NCI-H526 treated with DMSO at 0.1 percent for 48 hours (cell line): ENCODE measurements at places on chromosomes 6 and 20.

- DNase-seq: no peak
These were observed 299.3 kb downstream of the HIVEP2 start for GRCh38 chr6:142645663-142646062.

DNA sequence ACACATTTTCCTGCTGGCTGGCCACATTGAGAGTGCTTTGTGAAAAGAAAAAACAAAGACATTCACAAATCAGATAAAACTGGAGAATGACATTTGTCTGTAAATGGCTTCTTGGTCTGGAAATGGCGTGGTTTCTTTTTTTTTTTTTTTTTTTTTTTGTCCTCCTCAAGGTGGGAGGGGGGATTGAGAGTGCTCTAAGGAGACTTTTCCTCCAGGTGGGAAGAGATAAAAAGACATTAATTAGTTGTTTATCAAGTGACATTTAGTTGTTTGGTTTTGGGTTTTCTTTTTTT is 40.4 kb downstream of the GNAS start:
- no peak for DNase-seq

DNA sequence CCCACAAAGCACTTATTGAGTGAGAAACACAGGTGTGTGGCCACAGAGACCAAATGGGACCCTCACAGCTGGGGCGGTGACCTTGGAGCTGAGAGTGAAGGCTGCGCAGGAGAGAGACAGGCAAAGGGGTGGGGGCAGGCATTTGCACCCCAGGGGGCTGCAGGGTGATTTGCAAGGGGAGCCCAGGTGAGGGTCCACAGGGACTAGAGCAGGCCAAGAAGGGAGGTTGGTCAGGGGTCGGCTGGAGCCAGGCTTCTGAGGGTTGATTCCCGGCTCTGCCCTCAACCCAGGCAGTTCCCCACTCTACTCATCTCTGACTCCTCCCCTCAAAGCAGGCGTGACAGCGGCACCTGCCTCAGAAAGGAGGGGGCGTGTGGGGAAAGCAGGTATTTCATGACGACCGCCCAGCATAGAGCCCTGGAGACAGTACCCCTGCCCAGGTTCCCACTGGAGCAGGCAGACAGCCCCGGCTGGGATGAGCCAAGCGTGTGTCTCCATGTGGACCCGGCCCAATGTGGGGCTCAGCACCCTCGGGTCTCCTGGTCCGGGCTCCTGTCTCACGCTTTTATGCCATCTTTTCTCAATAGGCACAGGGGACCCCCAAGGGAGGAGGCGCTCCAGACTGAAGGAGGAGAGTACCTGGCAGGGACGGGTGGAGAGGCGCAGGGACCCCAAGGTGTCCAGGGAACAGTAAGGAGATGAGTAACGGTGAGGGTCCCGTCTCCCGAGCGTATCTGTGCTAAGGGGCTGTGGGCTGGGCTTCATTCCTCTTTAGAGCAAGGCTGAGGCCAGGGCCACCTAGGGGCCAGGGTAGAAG is 3.1 kb upstream of the MRGBP start:
- DNase-seq: no peak

DNA sequence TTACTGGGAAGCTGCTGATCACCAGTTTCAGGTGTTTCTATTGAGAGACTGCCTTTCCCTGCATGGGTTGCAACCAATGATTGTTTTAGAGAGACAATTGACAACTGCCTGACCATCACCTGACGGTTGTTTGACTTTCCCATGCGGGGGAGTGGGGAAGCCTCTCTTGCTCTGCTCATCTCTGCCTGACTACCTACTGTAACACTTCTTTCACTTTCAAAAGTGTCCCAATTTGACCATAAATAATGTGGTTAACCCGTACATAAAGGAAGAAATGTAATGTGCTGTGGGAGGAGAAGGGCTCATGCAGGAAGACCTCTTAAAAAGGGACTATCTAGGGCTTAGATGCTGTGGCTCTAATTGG is 122.1 kb upstream of the PHACTR1 start:
- DNase-seq: no peak

DNA sequence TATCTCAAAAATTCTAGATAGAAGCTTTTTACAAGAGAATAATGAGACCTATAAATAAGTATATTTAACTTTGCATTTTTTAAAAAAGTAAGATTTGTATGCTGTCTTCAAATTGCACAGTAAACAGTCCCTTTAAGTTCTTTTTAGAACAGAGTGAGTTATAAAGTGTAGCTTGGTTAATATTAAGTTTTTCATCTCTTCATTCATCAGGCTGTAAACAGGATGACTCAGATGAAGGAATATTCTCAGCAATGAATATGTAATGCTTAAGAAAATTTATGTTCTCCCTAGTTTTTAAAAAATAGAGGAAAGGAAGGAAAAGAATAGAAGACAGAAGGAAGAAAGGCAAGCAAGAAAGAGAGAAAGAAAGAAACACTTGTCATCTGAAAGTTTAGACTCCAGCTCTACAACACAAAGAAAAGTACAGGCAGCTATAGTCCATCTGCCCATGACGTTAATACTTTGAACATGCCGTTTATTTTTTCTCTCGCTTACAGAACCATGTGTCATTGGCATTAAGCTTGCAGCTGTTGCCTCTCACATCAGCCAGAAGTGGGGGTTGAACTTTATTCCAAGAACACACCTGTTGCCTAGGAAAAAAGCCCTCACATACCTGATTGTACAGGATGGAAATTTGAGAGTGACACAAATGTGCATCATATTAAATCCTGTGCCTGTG is 36.1 kb downstream of the CAP2 start:
- DNase-seq: no peak

DNA sequence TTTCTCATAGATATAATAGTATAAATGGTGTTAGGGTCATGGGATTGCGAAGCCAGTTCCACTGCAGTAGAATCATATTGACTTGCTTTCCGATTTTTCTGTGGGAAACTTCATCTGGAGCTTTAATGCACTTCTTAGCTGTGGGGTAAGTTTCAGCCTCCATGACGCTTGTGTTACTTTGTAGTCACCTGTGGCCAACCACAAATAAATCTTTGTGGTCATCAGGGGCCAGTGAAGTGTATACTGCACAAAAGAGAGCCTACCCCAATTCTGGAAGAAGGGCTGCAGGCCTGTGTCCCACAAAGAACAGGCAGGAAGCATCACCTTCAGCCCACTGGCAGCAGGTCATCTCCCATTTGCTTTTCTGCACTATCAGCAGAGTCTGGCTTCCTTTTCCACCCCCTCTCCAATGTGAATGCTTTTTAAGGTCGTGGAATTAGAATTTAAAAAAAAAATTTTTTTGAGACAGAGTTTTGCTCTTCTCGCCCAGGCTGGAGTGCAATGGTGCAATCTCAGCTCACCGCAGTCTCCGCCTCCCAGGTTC is 32.0 kb downstream of the MTHFD1L start:
- no peak for DNase-seq

GRCh38 chr20:41179961-41180360 is 42.6 kb downstream of the PLCG1 start:
- DNase-seq: no peak

DNA sequence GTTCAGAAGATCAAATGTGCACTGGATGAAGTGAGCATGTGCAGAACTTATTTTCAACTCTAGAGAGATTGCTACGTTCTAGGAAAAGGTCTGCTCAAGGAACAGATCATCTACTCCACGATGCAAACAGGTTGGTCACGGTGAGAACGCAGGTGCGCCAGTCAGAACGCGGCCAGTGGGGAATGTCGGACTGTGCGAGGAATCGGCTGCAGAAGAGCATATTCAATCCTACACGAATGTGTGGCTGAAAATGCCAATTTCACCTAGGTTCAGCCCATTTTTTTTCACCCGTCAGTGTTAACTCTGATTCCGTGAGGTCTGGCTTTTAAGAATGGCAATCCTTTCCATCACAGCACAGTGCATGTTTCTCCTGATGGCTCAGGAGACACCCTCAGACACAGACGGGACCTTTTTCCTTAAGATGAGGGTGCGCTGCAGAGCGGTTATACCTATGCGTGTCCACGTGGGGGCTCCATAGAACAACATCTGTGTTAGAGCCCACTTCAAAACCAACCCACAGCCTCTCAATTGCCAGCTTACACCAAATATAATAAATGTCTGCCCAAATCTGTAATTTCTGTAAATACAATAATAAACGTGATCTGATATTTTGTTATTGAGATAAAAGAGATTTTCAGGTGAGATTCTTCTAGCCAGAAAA is 250.4 kb downstream of the FOXA2 start:
- DNase-seq: peak; percentile 75

- DNase-seq: no peak
These were observed 50.5 kb downstream of the EYA4 start for GRCh38 chr6:133291671-133292070.

DNA sequence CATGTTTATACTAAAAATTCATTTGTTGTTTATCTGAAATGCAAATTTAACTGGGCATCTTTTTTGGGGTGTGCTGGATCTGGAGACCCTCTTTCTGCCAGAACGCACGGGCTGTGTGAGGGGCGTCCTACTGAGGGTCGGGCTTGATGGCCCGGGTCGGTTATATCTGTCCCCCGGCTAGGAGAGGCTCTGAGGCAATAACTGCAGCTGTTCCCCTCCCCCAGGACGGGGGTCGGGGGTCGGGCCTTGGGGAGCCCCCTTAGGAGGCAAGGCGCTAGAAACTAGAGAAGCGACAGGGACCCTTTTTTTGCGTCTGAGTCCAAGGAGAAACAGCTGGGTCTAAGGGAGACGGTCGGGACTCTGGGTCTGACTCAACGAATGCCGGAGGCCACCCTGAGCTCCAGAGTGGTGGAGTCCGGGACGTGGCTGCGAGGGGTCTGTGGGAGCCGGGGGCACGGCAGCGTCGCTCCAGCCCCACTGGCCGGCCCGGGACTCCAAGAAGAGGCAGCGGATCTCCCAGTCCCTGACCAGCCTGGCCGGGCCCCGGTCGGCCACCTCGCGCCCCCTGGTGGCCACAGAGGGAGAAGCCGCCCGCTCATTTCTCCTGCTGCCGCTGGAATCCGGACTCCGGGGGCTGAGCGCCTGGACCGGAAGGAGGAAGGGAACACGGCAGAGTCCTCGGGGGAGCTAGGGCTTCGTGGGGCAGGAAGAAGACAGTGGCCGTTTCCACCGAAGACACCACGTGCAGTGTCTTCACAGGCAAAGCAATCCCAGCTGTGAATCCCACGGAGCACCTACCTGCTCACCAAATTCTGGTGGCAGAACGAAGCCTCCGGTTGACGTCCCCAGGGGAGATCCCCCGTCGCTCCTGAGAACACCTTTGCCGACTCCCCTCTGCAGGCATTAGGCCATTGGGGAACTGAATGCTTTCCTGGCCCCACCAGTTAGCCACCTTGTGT is 24.0 kb upstream of the SCML4 start:
- peak; percentile 57 for DNase-seq

GRCh38 chr6:111844921-111845320 is 28.3 kb downstream of the FYN start:
- no peak for DNase-seq

DNA sequence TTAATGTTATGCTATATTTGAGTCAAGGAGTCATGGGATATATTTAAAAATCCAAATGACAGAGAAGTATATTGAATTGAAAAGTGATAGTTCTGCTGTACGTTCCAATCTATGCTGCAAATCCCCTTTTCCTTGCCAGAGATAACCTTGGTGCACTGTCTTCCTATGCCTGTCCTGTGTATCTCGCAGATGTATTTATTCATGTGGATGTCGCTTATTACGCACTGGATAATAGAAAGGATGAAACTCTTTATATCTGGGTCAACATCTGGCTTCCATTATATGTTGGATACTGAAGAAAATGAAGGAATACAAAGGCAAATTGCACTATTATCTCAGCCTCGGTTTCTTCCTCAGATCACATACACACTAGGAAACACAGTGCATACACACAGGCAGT is 331.3 kb downstream of the BCKDHB start:
- no peak for DNase-seq

GRCh38 chr6:84758486-84758885 is 5.9 kb downstream of the TBX18 start:
- DNase-seq: no peak

DNA sequence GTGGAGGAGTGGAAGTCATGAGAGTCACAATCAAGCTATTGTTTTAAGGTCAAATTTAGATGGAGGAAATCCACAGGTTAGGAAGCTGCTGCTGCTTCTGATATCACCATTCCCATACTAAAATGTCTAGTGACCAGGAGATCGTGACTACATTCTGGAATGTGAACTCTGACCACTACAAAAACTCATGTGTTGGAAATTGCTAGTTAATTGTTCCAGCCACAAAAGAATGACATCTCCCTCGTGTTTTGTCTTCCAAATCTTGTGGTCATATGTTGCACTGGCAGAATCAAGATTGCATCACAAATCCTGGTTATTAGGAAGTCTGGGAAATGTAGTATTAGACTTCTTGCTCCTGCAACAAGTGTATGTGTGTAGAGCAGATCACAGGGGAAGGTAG is 441.9 kb downstream of the CD109 start:
- no peak for DNase-seq

- no peak for DNase-seq
These were observed 22.7 kb upstream of the HLA-DQA1 start for GRCh38 chr6:32614366-32615081.

DNA sequence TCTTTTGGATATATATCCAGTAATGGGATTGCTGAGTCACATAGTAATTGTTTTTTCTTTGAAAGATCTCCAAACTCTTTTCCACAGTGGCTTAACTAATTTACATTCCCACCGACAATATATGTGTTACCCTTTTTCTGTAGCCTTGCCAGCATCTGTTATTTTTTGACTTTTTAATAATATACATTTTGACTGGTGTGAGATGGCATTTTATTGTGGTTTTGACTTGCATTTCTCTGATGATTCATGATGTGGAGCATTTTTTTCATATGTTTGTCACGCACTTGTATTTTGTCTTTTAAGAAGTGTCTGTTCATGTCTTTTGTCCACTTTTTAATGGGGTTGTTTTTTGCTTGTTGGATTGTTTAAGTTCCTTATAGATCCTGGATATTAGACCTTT is 58.9 kb upstream of the OPRM1 start:
- DNase-seq: no peak

DNA sequence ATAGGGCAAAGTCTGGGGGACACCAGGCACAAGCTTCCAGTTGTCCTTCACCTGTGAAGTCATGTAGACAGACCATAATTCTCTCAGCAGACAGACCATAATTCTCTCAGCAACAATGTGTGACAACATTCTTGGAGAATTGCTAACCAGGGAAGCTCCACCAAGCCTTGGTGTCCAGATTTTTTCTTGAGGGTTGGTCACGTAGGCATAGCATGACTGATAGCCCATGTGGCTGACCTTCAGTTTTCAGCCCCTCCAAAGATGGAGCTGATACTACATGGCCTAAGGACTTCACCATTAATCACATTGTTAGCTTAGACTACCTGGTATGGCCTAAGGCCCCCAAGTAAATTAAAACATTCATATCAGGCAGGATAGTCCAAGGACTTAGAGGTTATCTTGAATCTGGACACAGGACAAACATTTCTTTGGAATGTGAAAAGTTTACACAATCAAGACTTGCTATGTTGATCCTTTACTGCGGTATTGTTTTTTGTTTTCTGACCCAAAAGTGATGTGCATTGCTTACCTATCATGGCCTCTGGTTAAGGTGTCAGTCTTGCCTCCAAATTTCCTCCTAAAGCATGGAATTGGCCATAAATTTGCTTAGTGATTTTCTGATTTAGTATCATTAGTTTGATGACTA is 76.9 kb downstream of the CEP57L1 start:
- no peak for DNase-seq

DNA sequence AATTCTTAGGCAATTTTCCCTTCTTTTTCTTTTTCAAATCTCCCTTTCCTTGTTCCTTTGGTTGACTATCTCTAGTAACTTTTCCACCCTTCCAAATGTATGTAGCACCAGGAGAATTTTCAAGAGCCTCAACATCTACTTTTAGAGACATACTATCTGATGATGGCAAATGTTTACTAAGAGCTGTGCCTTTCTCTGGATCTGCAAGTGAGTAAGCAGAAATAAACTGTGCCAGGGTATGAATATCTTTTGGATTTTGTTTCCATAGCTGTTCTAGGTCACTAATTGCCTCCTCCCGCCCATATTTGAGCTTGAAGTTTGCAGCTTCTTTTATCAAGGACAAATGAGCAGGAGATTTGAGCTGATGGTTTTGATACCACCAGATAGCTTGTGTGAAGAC is 69.5 kb downstream of the GTF2H5 start:
- no peak for DNase-seq
